ENCODE measurements at places on chromosomes 7 and 10.

- no peaks in the 10 kb centered on the region for H3K4me1 ChIP-seq
- H3K4me3 ChIP-seq, result peak overlapping the region; percentile 89
- peak; percentile 95 for DNase-seq
- H3K27ac ChIP-seq, result peak overlapping the region; percentile 33
- no peaks in the 10 kb centered on the region for H3K36me3 ChIP-seq
Measured at GRCh38 chr7:22549667-22550513, 49.9 kb upstream of the STEAP1B start.

DNA sequence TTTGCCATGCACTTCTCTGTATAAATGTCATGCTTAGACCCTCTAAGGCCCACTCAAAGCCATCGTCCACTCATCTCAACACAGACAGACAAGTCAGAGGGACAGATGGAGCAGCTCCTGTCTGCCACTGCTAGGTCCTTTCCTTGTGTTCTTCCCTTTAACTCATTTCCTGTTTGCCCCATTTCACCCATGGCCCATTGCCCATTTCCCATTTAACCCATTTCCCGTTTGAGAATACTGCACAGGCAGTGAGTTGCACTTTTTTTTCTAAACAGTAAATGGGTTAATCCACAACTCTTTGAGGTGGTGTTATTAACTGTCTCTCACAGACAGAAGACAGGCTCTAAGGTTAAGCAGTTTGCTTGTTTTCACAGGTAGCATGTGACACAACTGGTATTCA lies 179.3 kb downstream of the NPSR1 start:
- DNase-seq, result no peak
- H3K36me3 ChIP-seq, result no peaks in the 10 kb centered on the region
- no peak overlapping the region for H3K27ac ChIP-seq
- no peak overlapping the region for H3K4me3 ChIP-seq
- 0 out of 2 replicates have a peak, but pooled peaks cover 3% of the 10 kb centered on the region for H3K4me1 ChIP-seq
- H3K27me3 ChIP-seq, result no peaks in the 10 kb centered on the region

- DNase-seq, result no peak
- H3K27ac ChIP-seq, result no peak overlapping the region
Measured at GRCh38 chr10:5163487-5163886, 21.5 kb downstream of the AKR1C8 start.

DNA sequence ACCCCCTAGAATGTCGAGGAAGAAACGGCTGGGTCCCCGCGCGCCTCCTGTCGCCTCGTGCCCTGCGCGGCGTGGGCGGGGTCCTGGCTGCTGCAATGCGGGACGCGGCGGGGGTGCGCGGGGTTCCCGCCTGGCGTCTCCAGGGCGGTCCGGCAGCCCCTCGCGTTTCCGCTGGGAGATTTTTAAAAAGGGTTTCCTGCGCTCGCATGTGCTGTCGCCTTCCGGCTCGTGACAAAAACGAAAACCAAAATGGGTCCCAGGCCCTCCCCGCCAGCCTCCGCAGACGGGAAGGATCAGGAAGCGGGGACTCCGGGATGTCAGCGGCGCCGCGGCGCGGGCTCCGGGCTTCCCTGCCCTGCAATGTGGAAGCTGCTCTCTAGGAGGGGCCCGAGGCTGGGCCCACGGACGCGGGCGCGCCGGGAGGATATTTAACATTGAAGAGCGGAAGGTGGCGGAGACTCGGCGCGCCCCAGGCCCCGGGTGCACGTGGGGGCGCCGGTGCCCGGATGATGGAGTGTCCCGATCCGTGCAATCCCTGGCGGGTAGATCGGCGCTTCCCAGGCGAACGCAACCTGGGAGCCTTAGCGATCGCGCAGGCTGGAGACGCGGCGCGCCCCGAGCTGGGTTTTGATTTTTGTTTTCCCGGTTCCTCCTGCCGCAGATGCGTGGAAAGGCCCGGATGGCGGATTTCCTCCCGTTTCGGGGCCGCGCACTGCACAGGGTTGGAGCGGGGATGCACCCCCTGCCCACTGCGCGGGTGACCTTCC lies 1.0 kb downstream of the PFKP start:
- H3K27me3 ChIP-seq, result no peaks in the 10 kb centered on the region
- no peak overlapping the region for H3K27ac ChIP-seq
- H3K36me3 ChIP-seq, result peaks cover 33% of the 10 kb centered on the region
